ENCODE measurements at places on chromosomes 4 and X.

GRCh38 chrX:105471597-105471996 lies 251.1 kb upstream of the TEX13A start:
- no peak for ATAC-seq

GRCh38 chr4:84483688-84484087 lies 15.4 kb downstream of the NKX6-1 start:
- ATAC-seq = no peak

GRCh38 chr4:145639186-145639698 lies 20.1 kb downstream of the MMAA start:
- no peak for ATAC-seq

DNA sequence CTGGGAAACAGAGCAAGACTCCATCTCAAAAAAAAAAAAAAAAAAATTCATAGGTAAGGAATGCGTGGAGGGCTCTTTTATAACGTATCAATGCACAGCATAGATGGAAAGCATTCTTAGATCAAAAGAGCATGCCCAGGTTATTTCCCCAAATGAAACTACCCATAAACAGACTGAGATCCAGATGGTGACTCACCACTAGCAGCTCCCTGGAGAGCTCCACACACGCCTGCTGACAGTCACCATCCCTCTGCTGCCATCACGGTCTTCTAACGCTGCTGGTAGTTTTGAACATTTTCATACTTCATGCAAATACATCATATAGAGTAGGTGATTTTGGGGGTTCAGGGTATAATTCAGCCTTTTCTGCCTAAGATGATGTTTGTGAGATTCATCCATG lies 136.9 kb downstream of the ASMT start:
- ATAC-seq = peak; percentile 56

- ATAC-seq = no peak
These were observed 57.5 kb upstream of the FAM47C start for GRCh38 chrX:36950495-36951253.

DNA sequence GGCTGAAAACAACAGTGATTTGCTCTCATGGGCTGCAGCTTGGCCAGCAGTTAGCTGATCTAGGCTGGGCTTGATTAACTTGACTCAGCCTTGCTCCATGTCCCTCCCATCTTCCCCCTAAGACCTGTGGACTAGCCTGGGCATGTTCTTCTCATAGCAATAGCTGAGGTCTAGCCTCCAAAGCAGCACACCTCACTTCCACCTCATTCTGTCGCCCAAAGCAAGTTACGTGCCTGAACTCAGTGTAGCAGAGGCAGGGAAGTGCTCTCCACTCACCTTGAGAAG lies 62.2 kb downstream of the EVC start:
- no peak for ATAC-seq

DNA sequence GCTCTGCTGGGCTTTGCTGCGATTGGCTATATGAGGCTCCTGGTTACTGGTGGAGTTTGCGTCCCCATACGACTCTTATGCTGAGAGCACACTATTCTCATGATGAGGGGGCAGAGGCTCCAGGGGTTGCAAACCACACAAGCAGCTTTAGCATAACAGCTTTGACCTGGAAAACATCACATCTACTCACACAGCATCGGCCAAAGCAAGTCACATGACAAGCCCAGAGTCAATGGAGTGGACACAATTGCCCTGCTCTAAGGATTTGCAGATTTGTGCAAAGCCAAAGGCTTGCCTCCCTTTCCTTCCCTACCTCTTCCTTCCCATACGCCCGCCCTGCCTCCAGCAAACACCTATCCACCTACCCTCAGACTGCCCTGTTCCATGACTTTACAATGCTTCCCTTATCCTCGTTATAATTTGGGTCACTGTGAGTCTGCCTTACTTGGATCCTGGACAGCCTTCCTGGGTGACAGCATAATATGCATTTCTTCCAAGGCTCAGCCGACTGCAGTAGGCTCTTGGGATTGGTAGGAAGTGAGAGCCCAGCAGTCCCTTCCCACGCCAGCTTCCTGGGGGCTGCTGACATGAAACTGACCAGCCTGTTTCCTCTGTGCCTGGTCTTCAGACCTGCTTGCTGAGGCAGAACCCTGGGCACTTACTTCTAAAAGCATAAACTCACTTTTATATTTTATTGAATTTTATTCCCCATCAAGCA lies 208.2 kb upstream of the PSAPL1 start:
- ATAC-seq = no peak

- ATAC-seq = no peak
These were observed 69.8 kb downstream of the GBA3 start for GRCh38 chr4:22762548-22762947.

- no peak for ATAC-seq
These were observed 38.5 kb upstream of the POU3F4 start for GRCh38 chrX:83469551-83469950.

- ATAC-seq = no peak
These were observed 64.8 kb downstream of the HPGD start for GRCh38 chr4:174457468-174457867.

GRCh38 chrX:100964362-100964761 lies 5.1 kb upstream of the ARL13A start:
- no peak for ATAC-seq

- no peak for ATAC-seq
These were observed 230.8 kb upstream of the TET2 start for GRCh38 chr4:104915864-104916263.

- no peak for ATAC-seq
These were observed 153.7 kb downstream of the VEGFC start for GRCh38 chr4:176638992-176639391.

- ATAC-seq = no peak
These were observed 330.3 kb upstream of the PITX2 start for GRCh38 chr4:110953191-110953590.

DNA sequence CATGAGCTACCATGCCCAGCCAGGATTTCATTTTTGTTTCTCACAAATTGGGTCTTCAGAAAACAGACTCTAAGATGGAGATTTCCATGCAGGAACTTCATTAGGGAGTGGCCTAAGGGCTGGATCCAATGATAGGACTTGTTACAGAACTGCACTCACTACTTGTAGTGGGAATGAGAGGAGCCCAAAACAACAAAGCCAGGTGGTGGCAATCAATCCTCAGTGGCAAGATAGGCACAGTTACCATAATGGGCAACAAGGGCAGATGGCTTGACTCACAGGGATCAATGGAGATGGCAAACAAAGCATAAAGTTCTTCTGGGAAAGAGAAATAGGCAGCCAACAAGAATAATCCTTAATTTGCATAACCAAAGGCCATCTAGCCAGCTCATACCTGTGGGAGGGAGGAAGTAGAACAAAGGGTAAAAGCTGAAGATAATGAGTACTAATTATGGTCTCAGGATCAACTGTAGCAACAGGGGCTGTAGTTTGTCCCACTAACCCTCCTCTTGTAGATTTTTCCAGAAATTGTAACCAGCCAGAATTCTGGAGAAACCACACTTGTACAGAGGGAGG lies 72.8 kb upstream of the MAPK10 start:
- no peak for ATAC-seq

GRCh38 chr4:155478336-155478835 lies 101.6 kb upstream of the MAP9 start:
- ATAC-seq = no peak

DNA sequence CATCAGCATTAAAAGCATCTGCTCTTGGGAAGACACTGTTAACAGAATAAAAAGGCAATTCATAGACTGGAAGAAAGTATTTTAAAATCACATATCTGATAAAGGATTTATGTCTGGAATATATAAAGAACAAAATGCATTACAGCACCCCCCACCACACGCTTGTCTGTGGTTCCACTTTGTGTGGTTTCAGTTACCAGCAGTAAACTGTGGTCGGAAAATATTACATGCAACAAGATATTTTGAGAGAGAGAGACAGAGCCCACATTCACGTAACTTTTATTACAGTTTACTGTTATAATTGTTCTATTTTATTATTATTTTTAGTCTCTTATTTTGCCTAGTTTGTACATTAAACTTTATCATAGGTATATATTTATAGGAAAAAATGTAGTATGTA lies 21.2 kb upstream of the PDE6B start:
- ATAC-seq = no peak

DNA sequence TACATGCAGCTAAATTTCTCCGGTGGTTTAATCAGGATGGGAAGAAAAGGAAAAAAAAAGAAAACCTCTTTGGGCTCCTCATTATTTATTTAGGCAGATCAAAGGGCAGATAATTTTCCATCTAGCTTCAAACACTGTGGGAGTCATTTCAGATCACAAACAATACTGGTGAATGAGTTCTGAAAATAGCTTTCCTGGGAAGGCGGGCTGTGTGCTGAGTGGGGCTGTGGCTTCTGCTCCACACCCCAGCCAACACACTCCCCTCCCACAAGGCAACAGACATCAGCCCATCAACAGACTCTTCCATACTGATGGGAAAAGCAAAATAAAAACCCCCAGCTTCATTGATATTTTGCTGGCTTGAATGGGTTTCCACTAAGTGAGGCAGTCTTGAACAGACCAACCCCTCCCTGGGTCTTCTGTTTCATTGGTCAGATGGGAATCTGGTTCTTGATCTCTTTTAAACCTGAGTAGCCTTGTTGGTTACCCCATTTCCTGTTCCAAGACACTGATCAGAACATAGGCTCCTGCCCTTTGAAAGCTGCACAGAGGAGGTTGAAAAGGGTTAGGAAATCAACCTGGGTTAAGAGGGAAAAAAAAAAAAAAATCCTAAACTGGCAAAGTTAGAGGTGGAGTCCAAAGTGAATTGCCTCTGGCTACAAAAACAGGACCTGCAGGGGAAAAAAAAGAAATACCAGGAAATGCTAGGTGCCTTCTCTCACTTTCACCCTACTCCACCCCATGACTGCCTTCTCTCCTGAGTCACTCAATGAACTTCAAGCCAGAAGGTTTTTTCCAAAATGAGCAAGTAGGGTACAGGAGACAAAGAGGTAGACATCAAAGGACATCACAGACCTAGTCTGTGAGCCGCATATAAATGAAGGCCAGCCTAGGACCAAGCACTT lies 20.0 kb downstream of the AMOT start:
- no peak for ATAC-seq

DNA sequence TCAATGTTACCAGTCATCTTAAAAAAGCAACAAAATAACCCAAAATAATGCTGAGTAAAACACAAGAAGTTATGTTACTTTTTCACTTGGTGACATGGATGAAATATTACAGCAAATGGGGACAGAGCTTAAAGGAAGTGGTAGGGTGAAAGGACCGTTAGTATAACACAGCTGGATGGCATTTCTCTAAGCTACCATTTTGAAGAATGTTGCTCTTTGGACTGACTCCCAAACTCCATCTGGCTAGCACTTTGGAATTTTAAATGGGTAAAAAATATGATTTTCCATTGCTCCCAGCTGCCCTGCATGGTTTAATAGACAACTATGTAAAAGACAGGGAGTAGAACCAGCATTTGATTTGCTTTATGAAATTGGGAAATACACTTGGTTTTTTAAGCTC lies 27.6 kb downstream of the CLCN5 start:
- ATAC-seq = no peak

- ATAC-seq = no peak
These were observed 154.2 kb downstream of the RAB28 start for GRCh38 chr4:13329963-13330362.

GRCh38 chr4:123547216-123548165 lies 150.9 kb downstream of the SPRY1 start:
- no peak for ATAC-seq

- no peak for ATAC-seq
These were observed 92.2 kb downstream of the DCHS2 start for GRCh38 chr4:154399259-154399974.

DNA sequence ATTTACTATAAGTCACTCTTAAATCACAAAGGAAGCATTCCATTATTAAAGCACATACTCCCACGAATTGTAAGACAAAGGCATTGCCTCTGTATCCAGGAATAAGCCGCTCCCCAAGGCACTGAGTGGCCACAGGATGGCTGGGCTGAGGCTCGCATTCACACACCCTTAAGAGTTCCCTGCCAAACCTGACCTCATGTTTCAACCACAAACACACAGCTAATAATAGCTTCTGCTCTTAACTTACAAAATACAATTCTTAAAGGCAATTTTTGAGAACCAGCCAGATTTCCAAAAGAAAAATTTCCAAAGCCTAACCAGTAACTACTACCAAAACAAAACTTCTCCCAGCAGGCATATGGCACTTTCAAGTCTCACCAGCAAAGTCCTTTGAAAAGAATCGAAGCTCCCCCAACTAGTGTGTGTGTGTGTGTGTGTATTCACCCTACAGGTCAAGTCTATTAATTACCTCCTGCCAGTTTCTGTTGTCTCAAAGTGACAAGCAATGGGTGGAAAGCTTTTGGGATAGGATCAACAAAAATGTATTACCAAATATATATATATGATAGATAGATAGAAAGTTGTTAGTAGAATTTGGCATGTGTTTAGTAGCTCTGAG lies 36.0 kb downstream of the ARHGAP6 start:
- ATAC-seq = no peak

GRCh38 chr4:75909405-75909804 lies 7.2 kb upstream of the PPEF2 start:
- no peak for ATAC-seq

GRCh38 chrX:50327235-50327634 lies 122.7 kb downstream of the CCNB3 start:
- no peak for ATAC-seq
